ENCODE measurements at places on chromosomes 12 and 14. TPM values are rescaled to one million over a fixed set of nuclear protein-coding genes. Genes with fewer than 3 reads are reported as not detected.

Gene JPH4
- total RNA-seq, result 0.19 TPM

Gene OR4E2
- total RNA-seq, result not detected

Gene ALDH1L2
- total RNA-seq, result 3.6 TPM

Gene NRXN3
- total RNA-seq, result 4.1 TPM

Gene IL31
- total RNA-seq, result not detected

Gene INHBE
- total RNA-seq, result 0.73 TPM

Gene GALC
- 13.9 TPM for total RNA-seq

Gene LTB4R2
- 2.2 TPM for total RNA-seq

Gene RNF212B
- not detected for total RNA-seq

Gene GALNT8
- 2.4 TPM for total RNA-seq

Gene SLC25A47
- total RNA-seq, result not detected

Gene PLEKHG3
- total RNA-seq, result 22.5 TPM

Gene LGR5
- not detected for total RNA-seq

Gene KCNC2
- total RNA-seq, result not detected

Gene NEUROD4
- total RNA-seq, result not detected

Gene LRCOL1
- not detected for total RNA-seq

Gene C12orf43
- 9.1 TPM for total RNA-seq

Gene SERPINA10
- not detected for total RNA-seq

Gene SDR9C7
- 0.27 TPM for total RNA-seq

Gene LRFN5
- 0.35 TPM for total RNA-seq

Gene WDHD1
- total RNA-seq, result 1.8 TPM

Gene RND1
- 0.62 TPM for total RNA-seq

Gene SAMD15
- 0.11 TPM for total RNA-seq

Gene TPH2
- not detected for total RNA-seq

Gene OR4K17
- total RNA-seq, result not detected

Gene LRRC10
- 30.3 TPM for total RNA-seq

Gene KCNK10
- total RNA-seq, result not detected

Gene FAM186B
- 0.48 TPM for total RNA-seq

Gene MARS1
- total RNA-seq, result 89.2 TPM

Gene EML5
- 0.24 TPM for total RNA-seq

Gene SERPINA12
- not detected for total RNA-seq

Gene CHST11
- total RNA-seq, result 6.1 TPM

Gene A2ML1
- not detected for total RNA-seq

Gene KRT1
- not detected for total RNA-seq

Gene MANSC4
- total RNA-seq, result not detected

Gene LRRC43
- total RNA-seq, result 0.43 TPM

Data from cardiac septum (tissue), 1 donor.